ENCODE measurements at places on chromosomes 7 and 10.

DNA sequence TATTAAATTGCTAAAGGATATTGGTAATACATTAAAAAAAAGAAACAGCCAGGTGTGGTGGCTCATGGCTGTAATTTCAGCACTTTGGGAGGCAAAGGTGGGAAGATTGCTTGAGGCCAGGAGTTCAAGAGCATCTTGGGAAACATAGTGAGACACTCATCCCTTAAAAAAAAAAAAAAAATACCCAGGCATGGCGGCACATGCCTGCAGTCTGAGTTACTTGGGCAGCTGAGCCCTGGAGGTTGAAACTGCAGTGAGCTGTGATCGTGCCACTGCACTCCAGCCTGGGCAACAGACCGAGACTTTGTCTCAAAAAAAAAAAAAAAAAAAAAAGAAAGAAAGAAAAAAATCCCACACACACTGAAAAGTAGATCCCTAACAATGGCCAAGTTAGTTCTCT is 59.7 kb downstream of the MACC1 start:
- DNase-seq = no peak

DNA sequence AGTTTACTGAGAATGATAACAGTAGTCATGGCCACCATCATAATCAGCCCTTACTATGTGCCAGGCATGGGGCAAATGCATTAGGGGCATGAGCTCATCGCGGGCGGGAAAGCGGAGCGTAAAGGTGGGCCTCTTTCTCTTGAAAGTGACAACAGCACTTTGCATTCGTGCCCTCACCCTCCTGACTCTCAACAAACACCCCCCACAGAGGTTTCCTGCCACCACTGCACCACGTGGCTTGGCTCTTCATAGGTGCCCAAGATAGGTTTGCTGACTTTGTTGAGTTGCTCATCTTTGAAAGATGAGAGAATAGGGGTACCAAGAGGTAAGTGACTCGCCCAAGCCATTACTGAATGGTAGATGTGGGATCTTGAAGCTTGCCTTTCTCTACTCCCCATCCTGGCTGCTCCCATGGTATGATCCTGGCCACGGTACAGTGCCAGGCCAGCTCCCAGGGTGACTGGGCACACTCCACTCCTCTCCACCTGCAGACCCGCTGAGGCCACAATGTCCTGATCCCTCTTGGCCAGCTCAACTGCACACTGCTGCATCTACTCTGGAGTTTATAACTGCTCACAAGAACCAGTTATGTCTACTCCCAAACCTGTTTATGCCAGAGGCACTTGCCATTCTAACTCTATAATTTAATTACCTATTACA is 26.0 kb downstream of the SLIT1 start:
- DNase-seq = no peak

DNA sequence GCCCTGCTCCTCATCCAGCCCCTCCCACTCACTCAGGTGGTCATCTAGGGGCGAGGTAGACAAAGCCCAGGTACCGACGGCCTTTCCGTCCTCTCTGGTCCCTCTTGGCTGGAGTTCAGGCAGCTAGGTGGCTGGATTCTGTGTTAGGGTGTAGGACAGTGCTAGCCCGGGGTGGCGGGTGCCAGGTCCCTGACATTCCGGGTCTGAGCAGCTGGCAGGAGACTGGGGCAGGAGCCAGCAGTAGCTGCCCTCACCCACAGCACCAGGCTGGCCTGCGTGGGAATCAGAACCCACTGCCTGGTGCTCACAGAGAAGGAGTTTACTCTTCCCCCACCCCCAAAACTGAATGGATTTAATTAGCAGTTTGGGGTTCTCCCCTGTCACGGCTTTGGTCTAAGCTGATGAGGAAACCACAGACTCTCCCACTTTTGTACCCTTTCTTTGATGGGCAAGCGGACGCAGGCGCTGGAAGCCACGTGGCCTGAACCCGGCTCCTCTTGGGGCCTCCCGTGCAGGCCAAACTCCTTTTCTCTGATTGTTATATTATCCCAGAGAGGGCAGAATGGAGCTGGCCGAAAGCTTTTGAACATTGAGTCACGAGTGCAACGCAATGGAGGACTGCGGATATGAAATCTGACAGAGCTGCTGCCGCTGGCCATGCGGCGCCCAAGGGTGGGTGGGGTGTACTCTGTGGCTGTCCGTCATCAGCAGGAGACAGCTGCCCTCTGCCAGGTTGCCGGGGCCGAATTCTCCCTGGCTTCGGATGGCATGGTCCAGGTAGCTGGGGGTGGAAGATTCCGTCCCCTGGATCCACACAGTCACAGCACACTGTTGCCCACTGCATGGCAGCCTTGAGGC is 12.9 kb upstream of the ZFAND2A start:
- DNase-seq = no peak

DNA sequence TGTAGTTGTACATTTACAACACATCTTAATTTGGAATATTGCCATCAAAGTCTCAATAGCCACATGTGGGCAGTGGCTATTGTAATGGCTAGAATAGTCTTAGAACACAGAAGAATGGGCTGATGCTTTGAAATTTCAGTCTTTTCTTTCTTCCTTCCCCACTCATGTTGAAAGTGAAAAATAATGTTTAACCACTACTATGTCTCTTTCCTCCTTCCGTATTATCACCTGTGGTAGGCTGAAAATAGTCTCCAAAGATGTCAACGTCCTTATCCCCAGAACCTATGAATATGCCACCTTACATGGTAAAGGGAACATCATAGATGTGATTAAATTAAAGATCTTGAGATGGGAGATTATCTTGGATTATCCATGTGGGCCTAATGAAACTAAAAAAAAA is 154.0 kb downstream of the SUGCT start:
- DNase-seq = no peak

GRCh38 chr10:91601212-91601611 is 31.7 kb downstream of the PPP1R3C start:
- no peak for DNase-seq

- no peak for DNase-seq
Observed at GRCh38 chr7:103325744-103326143, 18.8 kb downstream of the DNAJC2 start.

GRCh38 chr10:78464118-78464855 is 430.6 kb downstream of the RPS24 start:
- DNase-seq = no peak

DNA sequence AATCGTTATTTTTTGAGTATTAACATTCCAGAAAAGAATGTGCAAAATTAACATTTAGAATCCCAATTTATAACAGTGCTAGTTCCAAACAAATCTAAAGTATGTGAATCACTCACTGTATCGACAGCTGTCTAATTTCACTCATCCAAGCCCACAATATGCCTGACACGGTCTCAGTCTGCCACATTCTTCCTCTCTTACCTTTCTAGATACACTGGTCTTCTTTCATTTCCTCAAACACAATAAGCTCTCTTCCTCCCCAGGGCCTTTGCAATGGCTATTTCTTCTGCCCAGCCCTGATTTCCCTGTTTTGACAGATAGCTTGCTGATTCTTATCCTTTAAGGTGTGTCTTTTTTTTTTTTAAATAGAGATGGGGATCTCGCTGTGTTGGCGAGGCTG is 48.8 kb downstream of the UBE2H start:
- DNase-seq = no peak

DNA sequence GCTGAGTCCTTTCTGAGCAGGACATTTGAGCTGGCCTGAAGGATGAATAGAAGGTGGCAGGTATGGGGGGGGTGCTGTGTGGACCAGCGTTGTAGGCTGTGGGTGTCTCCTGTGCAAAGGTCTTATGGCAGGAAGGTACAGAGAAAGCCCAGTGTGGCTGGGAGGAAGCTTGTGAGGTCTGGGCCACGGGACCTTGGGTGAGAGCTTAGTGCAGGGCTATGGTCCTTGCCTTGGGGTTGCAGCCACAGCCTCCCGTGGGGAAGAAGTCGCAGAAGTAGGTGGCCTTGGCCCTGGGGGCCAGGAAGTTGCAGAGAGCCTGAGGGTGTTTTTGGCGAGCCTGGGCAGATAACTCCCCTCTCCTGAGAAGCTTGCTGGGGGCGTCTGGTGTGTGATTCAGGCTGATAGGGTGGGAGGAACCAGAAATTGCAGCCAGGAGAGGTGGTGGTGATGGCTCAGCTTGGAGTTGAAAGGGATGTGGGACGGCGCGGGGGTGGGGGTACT is 172.0 kb upstream of the TNRC18 start:
- peak; percentile 56 for DNase-seq

DNA sequence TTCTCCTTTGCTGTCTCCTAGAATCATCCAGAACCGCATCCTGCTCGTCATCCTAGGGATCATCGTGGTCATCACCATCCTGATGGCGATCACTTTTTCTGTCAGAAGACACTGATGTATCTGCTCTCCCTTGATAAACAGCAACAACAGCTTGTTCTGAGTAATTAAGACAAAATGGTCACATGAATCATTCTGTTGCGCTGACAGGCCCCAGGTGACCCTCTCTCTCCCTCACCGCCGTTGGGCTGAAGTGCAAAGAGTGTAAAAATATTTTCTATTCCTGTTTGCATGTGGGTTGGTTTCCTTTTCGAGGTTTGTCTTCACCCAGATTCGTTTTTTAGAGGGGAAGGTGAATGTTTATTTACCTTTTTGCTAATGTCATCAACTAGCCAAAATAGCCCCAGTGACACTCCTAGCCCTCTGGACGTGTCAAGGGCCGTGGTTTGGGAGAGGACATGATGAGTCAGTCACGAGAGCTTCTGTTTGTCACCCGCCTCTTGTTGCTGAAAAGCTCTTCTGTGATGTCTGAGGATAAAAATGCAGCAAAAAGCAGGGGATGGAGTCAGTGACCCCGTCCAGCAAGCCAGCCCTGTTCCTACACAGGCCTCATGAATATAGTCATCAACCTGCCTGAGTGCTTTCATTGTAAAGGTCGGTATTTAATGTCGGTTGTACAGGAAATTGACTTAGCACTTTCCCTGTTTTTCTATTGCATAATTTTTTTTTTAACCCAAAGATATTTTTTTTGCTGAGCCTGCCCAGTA is 134.6 kb upstream of the TCF7L2 start:
- DNase-seq = peak; percentile 81

DNA sequence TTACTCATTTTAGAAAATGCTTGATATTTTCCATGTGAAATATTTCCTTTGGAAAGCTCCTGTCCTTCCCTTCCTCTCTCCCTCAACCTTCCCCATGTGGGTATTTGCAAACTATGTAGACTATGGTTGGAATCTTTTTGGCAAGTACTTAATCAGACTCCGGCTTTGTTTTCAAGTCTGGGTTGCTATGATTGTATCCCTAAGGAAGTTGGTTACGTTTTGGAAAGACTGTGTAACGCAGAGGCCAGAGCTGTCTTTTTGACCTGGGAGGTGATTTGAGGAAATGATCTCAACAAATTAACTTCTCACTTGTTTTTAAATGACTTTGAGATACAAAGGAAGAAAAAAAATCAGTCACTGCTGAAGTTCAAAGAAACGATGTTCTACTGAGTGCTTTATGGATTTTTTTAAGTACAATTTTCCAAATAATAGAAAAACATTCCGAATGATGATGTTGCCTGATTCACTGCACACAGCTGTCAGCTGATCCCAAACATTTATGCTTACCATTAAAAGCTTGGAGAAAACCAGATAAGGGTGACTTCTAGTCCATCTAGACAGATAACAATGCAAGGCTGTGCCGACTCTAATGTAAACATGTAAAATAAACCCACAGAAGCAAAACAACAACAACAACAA is 145.5 kb upstream of the CELF2 start:
- DNase-seq = peak; percentile 89
